SHP77 treated with DMSO at 0.1 percent for 48 hours (cell line): ENCODE measurements at places on chromosomes 13 and 19.

DNA sequence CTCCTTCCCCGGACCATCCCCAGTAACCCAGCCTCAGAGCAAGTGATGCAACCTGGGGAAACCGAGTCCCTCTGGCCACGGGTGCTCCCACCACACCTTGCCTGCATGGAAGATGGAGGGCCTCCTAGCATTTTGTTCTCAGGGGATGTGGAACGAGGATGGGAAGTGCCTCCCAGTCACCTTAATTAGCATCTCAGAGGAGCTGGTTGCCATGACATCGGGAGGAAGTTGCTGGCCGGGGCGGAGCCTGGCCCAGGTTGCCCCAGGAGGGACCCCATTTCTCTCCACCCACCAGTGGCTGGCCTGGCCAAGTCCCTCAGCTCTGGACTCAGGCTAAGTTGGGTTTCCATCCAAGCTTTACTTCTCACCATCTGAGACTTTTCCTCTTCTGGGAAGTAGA, 24.1 kb upstream of the PTPRS start:
- DNase-seq = no peak

GRCh38 chr13:33542309-33543088, 256.9 kb upstream of the STARD13 start:
- peak; percentile 98 for DNase-seq

DNA sequence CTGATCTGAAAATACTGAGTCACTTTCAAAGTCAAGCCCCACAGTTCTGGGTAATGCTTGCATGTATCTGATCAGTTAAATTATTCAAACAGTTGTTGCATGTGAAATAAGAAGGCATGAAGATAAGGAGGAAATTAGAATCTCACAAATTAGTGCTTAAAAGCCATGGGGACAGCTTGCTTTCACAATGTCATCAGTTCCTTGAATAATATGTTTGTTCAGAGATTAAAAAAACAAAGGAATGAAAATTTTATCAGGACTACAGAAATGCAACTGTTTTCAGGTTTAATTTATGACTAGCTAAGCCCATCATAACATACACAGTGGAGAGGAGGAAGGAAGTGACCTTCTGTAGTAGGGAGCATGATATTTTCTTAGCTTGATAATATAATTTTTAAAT, 150.1 kb downstream of the OXGR1 start:
- DNase-seq = no peak

GRCh38 chr13:104984296-104984818, 1551.1 kb downstream of the EFNB2 start:
- DNase-seq = no peak

- no peak for DNase-seq
These were observed 190.9 kb downstream of the KLF12 start for GRCh38 chr13:73943137-73943964.

- DNase-seq = no peak
These were observed 21.7 kb upstream of the RNF17 start for GRCh38 chr13:24742294-24742693.
